ENCODE measurements at places on chromosomes 4 and X. TPM values are rescaled to one million over a fixed set of nuclear protein-coding genes. Genes with fewer than 3 reads are reported as not detected.

DNA sequence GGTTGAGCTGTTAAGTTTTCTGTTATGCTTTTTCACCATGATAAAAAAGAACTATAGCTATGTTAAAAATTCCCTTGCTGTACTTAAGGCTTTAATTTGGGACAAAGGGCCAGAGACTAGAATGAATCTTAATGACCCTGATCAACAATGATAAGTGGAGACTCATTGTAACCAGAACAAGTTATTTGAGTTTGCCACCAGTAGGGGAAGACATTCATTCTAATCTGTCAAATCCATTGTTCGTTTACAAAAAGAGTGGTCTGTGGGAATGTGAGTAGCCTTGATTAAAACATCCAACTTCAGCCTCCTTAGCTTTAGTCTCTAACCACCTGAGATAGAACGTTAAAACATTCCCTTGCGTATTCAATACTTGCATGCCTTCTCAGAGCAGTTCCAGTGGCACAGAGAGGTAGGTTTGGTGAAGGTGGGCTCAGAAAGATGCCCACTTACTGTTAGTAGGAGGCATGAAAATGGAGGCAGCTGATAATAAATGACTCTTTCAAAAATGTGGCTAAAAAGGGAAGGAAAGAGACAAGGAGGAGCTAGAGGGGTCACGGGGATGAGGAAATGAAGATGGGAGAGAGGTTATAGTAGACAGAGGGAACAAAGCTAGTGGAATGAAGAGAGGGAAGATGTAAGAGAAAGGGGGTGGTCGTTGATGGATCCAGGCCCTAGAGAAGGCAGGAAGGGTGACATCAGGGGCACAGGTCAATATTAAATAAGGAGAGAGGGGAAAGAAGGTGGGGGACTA lies 66.2 kb downstream of the EGF start:
- H3K36me3 ChIP-seq, result no peaks in the 10 kb centered on the region
- no peaks in the 10 kb centered on the region for H3K27me3 ChIP-seq
- H3K4me1 ChIP-seq, result no peaks in the 10 kb centered on the region
- no peak for DNase-seq
- no peak overlapping the region for H3K4me3 ChIP-seq

DNA sequence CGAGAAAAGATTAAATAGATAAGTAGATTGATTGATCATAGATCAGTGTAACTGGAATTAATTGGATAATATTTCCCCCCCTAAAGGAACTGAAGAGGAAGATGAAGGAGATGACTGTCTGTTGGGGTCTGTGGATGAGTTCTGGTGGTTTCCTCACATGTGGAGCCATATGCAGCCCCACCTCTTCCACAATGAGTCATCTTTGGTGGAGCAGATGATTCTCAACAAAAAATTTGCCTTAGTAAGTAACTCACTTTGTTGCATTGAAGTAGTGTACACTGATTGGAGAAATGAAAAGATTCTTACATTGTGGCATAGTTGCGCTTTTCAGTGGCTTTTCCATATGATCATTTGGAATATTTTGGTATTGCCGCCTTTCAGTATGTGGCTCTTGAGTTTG lies 80.4 kb downstream of the NDST3 start:
- no peak overlapping the region for H3K27ac ChIP-seq
- H3K27me3 ChIP-seq, result no peaks in the 10 kb centered on the region
- H3K36me3 ChIP-seq, result no peaks in the 10 kb centered on the region
- no peak for DNase-seq
- no peak overlapping the region for H3K4me3 ChIP-seq

DNA sequence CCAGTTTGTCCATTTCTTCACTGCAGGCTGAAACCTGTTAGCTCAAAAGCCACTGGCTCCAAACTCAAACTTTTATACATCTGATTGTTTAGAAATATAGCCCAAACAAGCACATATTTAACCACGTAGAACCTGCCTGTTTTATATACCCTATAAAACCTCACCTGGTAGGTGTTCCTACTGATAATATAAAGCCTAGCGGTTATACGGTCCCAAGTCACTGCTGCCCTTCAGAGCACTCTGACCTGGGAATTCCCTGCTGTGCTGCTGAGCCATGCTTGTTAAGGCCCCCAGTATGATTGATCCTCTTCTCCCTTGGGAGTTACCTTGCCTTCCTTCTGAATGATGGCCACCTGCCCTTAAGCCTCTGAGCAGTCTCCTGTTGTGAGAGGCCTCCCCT lies 432.8 kb upstream of the LCORL start:
- H3K4me3 ChIP-seq, result no peak overlapping the region
- no peaks in the 10 kb centered on the region for H3K36me3 ChIP-seq
- no peak overlapping the region for H3K27ac ChIP-seq
- DNase-seq, result no peak
- H3K27me3 ChIP-seq, result no peaks in the 10 kb centered on the region
- no peaks in the 10 kb centered on the region for H3K4me1 ChIP-seq

- DNase-seq, result no peak
- H3K36me3 ChIP-seq, result no peaks in the 10 kb centered on the region
- H3K27ac ChIP-seq, result no peak overlapping the region
- H3K4me3 ChIP-seq, result no peak overlapping the region
- no peaks in the 10 kb centered on the region for H3K4me1 ChIP-seq
Observed at GRCh38 chr4:187814737-187815465, 180.7 kb upstream of the ZFP42 start.

DNA sequence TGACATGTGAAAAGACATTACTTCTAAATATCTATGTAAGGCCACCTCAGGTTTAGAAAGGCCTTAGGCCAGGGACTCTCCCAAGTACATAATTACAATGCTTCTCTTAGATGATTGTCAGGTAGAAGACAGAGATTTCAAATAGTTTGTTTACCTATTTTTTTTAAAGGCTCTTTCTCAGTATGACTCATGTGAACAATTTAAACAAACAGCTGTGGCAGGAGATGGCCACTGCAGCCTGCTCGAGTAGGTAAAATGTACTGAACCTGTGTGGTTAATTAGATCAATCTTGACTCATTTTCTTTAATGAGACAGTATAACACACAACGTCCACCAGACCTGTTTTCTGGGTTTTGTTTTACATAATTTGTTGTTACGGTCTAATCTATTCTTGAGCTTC lies 50.2 kb downstream of the LEF1 start:
- peaks cover 96% of the 10 kb centered on the region for H3K4me1 ChIP-seq
- H3K4me3 ChIP-seq, result no peak overlapping the region
- H3K27me3 ChIP-seq, result no peaks in the 10 kb centered on the region
- DNase-seq, result no peak
- no peaks in the 10 kb centered on the region for H3K36me3 ChIP-seq
- H3K27ac ChIP-seq, result no peak overlapping the region

DNA sequence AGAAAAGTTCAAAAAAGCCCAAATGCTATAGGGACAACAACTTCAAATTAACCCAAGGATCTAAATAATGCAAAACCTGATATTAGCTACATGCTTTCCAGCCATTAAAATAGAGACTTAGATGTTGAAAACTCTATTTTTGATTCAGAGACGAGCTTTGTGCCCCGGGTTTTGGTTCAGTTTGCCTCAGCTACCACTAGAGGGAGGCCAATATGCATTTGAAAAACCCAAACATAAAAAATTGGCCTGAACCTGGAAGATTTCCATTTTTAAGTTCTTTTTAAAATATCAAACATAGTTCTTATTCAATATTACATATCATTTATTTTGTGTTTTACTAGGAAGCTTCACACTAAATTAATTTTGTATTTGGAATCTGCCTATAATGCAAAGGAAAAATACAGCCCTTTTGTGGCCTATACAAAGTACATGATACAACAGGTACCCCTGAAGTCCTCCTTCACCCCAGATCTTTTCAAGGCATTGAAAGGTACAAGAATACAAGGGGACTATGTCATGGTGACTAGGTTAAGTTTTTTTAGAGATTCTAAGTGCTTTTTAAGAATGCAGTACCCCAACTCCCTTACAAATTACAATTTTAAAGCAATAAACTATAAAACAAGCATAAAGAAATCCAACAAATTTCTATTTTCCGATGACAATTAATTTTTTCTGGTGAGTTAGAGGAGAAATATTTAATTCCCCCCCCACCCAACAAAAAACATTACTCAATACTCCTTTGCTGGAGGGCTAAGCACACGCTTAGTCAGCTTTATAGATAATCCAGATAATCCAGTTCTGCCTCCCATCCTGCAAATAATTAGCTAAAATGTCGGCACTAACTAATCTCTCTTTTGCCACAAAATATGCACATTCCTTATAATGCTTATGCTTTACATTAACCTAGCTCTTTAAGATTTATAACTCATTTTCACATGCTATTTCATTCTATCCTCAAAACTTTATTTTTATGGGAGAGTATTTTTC lies 97.7 kb upstream of the PTPN13 start:
- no peak overlapping the region for H3K4me3 ChIP-seq
- H3K36me3 ChIP-seq, result no peaks in the 10 kb centered on the region
- DNase-seq, result peak; percentile 38
- no peaks in the 10 kb centered on the region for H3K27me3 ChIP-seq

DNA sequence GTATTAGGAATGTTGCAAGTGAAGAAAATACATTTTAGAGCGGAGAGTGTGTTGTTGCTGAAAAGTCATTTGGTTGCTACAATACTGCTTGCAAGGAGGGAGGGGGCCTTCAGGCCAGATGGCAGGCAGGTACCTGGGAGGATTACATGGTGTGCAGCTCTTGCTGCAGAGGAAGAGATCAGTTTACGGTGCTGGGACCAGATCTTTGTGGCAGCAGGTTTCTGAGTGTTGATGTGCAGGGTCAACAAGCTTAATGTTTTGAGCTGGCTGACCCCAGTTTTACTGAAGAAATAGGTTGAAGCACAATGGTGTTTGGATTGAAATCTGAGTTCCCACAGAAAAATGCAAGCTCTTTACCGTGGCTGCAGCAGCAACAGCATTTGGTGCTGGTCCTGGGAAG lies 96.4 kb upstream of the DDIT4L start:
- no peaks in the 10 kb centered on the region for H3K4me1 ChIP-seq
- H3K4me3 ChIP-seq, result no peak overlapping the region
- H3K27ac ChIP-seq, result no peak overlapping the region
- no peak for DNase-seq
- H3K36me3 ChIP-seq, result no peaks in the 10 kb centered on the region

DNA sequence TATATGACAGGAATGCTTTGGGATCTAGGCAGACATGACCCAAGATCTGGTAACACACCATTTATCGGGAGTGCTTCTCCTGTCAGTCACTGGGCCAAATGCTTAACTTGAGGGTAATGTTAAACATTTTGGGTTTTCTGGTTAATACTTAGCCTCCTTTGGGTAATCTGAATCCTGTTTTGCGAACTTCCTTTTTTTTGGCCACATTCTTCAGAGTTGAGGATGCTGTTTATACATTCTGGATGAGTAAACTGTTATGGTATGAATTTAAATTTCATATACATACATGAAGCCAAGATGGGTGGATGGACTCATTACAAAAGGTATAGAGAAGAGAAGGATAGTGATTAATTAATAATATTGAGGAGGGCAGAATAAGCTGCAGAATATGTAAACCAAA lies 36.1 kb downstream of the MID1IP1 start:
- no peak overlapping the region for H3K4me3 ChIP-seq
- H3K36me3 ChIP-seq, result no peaks in the 10 kb centered on the region
- DNase-seq, result no peak
- no peaks in the 10 kb centered on the region for H3K27me3 ChIP-seq
- H3K4me1 ChIP-seq, result no peaks in the 10 kb centered on the region

DNA sequence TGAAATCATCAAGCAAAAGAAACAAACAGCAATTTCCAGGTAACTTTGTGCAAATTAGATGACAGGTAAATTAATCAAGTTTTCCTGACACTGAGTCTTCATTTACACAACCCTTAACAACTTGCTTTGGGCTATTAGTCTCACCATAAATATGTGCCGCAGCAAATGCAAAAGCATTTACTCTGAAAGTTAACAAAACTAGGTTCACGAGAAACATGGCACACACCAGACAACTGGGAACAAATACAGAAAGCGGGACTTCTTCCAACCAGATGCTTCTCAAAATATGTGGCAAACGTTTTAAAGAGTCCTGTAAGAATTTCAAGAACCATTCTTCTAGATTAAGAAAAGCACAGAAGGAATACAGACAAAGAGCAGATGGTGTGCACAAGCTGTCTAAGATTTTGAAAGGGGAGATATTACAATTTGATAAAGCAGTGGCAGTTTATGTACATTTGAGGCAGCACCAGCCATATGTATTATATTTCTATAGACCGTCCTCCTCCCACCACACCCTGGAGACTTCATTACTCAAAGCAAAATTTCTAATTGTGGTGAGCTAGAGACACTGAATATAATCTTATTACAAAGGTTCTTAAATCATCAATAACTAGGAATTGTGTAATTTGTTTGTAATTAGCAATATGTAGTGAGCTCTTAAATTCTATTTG lies 192.5 kb upstream of the ADAMTS3 start:
- H3K27ac ChIP-seq, result no peak overlapping the region
- no peaks in the 10 kb centered on the region for H3K27me3 ChIP-seq
- no peaks in the 10 kb centered on the region for H3K36me3 ChIP-seq
- DNase-seq, result no peak

- peak overlapping the region; percentile 33 for H3K4me3 ChIP-seq
- no peak for DNase-seq
- no peaks in the 10 kb centered on the region for H3K27me3 ChIP-seq
- H3K36me3 ChIP-seq, result no peaks in the 10 kb centered on the region
- H3K27ac ChIP-seq, result no peak overlapping the region
Observed at GRCh38 chrX:46575586-46575985, 2.0 kb downstream of the CHST7 start.

DNA sequence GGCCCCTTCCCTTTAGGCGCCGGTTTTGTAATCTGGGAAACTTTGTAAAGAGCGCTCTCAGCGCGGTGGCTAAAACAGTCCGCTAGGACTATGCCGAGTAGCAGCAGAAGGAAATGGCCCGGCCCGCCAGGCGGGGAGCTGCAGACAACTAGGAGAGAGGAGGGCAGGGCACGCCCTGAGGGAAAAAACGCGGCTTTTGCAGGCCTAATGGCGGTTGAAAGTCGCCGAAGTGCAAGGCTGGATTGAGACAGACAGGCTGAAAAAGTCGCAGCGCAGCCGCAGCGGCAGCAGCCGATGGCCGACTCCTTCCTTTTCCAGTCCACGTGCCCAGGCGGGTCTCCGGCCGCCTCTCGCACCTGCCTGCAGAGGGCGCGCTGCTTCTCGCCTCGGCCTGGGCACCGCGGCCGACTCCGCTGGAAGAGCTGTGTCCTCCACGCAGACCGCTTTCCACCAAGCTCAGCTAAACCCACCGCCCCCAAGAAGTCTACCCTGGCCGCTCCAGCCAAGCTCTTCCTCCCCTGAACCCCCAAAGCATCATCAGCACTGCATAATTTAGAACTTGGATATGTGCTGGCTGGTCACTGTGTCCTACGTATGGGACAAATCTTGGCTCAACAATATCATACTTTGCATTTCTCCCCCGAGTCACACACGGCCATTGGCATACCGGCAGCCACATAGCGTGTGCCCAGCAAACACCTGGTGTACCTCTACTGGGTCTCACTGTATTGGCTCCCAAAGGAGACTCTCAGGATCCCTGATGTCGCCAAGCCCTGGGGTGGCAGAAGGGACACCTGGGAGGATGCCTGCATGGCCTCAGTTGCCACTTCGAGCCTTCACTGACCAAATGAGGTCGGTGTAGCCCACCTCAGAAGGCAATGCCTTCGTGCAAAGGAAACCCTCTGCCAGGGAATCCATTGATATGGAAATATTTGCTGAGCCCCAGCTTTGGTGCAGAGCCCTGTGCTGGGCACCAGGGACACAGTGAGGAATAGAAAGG lies 14.5 kb downstream of the SLC25A5 start:
- no peak overlapping the region for H3K27ac ChIP-seq
- H3K36me3 ChIP-seq, result no peaks in the 10 kb centered on the region
- H3K4me1 ChIP-seq, result peaks cover 4% of the 10 kb centered on the region
- H3K4me3 ChIP-seq, result peak overlapping the region; percentile 37
- no peaks in the 10 kb centered on the region for H3K27me3 ChIP-seq

The ARX gene
- total RNA-seq, result not detected

The CITED1 gene
- not detected for total RNA-seq

The SMR3B gene
- total RNA-seq, result not detected

The IL9R gene
- 3.9 TPM for total RNA-seq

The CRMP1 gene
- total RNA-seq, result not detected

The SH3D19 gene
- total RNA-seq, result not detected

The MXRA5 gene
- not detected for total RNA-seq

The CXorf49 gene
- total RNA-seq, result not detected

All from CD8-positive, alpha-beta memory T cell (primary cell).